ENCODE measurements at places on chromosomes 11 and 22.

- DNase-seq, result no peak
These were observed 35.6 kb upstream of the IGLL5 start for GRCh38 chr22:22851969-22852368.

DNA sequence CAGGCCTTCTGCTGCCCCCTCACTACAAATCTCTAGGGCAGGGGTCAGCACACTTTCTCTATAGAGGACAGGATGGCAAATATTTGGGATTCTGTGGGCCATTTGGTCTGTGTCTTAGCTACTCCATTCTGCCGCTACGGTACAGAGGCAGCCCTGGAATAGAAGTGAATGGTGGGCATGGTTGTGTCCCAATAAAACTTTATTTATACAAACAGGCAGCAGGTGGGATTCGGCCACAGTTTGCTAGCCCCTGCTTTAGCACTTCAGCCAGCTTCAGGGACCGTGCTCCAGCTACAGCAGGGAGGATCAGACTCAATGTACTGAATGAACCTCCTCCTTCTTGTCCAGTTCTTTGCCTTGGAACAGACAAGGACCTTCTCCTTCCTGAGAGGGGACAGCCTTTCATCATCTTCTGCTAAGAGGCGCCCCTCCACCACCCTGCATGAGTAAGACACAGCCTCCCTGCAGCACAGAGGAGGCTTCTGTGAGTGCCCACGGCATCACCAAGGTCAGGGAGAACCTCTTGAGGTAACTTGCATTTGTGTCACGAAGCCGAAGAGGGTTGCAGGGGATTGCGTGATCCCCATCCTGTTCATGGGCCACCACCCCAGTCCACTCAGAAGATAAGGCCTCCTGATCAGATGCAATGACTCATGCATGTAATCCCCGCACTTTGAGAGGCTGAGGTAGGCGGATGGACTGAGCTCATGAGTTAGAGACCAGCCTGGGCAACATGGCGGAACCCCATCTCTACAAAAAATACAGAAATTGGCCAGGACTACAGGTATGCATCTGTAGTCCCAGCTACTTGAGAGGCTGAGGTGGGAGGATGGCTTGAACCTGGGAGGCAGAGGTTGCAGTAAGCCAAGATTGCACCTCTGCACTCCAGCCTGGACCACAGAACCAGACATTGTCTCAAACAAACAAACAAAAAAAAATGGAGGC lies 4.6 kb downstream of the C11orf24 start:
- no peak for DNase-seq

GRCh38 chr11:48104568-48104924 lies 112.1 kb upstream of the OR4B1 start:
- DNase-seq, result no peak

DNA sequence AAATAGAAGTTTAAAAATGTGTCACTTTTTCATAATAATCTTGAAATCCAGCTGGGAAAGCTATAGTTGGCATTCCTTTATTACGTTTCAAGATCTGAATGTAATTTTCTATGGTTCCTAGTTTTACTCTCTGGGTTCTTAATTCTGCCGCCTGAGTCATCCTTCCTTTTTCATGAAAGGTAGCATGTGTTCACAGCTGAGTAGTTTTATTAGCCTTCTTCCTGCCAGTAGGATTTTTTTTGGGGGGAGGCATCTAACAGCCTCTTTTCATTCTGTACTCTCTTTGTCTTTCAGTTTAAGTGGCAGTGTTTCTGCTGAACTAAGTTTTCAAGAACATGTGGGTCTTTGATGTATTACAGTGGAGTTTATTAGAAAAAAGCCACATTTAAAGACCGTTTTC lies 36.5 kb downstream of the OR2AG2 start:
- DNase-seq, result no peak

DNA sequence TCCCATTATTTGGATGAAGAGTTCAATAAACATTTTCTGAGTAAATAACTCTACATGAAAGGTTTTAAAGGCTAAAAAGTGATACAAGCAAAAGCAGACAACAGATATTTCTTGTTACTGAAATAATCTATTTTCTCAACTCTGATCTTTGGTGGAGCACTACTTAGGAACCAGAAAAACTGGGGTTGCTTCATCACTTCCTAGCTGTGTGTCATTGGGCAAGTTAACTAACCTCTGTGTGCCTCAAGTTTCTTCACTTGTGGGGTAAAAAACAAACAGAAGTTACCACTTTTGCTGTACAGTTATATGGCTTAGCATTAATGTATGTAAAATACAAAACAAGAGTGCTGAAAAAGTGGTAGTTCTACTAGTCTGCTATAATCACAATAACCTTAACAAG lies 5.6 kb downstream of the MAPK1 start:
- DNase-seq, result no peak

- no peak for DNase-seq
These were observed 50.5 kb upstream of the WNT7B start for GRCh38 chr22:46027211-46028105.

DNA sequence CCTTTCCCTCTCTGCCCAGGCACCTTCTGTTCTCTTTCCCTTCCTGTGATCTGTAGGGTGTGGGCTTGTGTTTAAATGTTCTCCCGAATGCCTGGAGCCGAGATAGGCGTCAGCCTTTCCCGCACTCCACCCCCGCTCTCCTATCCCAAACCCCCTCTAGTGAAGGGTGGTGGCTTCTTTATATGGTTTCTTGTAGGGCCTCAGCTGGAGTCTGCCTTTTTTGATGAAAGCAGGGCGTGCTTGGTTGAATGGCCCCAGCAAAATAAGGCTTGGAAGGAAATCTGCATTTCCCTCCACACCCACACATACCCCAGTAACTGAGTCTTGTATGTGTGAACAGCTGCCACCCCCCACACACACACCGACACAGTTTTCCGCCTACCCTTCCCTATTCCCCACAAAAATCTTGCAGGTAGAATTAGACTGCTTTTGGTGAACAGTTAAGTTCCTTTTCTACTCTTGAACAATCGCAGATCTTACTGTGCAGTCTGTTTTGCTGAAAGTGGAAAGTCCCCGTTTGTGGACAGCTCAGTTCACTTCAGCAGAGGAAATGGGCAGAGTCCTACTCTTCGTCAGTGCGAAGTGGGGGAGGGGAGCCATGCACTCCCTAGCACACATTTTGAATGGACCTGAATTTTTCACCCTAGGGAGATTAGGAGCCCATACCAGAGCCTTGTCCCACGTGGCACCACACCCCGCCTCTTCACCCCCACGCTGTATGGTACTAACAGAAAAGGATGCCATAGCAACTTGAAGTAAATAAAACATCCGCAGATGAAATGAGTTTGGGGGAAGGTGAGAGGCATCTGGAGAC lies 25.5 kb upstream of the GRK2 start:
- peak; percentile 53 for DNase-seq

DNA sequence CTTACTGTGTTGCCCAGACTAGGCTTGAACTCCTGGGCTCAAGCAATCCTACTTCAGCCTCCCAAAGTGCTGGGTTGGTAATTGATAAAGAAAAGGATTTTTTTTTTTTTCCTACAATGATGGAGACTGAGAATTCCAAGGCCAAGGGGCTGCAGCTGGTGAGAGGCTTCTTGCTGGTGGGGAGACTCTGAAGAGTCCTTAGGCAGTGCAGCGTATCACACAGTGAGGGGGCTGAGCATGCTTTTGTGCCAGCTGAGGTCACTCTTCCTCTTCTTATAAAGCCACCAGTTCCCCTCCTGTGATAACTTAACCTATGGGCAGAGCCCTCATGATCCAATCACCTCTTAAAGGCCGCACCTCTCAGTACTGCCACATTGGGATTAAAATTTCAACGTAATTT lies 28.2 kb upstream of the CCDC81 start:
- no peak for DNase-seq

GRCh38 chr22:27685515-27685914 lies 116.0 kb downstream of the MN1 start:
- no peak for DNase-seq

DNA sequence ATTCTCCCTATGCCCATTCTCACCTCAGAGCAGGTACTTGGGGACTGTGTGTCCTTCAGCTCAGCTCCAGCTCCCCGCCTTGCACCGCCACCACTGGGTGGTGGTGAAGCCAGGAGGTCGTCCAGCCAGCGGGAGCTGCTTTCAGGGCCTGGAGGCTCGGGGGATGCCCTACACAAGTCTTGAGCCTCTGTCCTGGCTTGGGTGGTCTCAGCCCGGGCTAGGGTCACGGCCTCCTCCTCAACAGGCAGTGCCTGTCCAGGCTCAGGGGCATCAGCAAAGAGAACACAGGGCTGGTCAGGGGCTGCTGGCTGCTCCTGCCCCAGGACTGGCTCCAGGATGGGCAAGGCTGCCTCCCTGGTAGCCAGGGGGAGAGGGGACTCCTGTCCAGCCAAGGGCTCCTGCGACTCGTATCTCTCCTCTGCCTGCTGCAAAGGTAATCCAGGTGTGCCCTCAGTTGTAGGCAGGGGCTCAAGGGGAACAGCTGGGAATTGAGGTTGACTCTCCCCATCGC lies 12.2 kb downstream of the TNKS1BP1 start:
- no peak for DNase-seq

DNA sequence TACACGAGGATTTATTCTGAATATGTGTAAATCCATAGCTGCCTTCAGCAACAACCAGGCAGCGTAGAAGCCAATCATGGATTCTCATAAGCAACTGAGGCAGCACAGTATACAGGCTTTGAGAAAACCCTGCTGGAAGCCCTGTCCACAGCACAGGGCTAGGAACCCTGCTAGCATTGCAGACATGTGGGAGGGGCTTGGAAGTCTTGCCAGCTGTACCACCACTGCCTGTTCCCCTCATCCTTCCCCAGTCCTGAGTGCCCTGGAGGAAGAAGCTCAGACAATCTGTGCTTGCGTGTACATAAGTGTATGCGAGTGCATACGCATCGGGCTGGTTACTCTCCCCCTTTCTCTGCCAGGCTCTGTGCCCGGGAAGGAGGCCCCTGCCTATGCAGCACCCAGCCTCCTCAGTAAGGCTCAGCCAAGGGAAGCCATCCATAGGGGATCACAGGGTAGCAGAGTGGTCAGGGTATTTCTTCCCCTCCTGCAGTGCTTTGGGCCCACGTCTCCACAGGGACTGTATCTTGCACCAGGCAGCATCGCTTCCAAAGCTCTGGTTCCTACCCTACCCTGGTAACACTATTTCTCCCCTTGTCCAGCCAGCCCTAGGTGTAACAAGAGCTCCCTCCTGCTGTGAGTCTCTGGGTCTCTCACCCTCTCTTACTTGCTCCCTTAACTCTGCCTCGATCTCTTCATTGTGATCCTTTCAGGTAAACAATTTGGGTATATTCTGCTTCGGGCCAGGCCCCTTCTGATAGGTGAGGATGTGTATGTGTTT lies 90.5 kb downstream of the GALNT18 start:
- no peak for DNase-seq

All from stimulated activated CD4-positive, alpha-beta T cell treated with anti-CD3 and anti-CD28 coated beads, Interleukin-1b, Interleukin-23, amount 100 ng/mL, for 1 hour (primary cell).